ENCODE measurements at places on chromosomes 13 and 19.

GRCh38 chr19:30305346-30306060, 66.7 kb upstream of the ZNF536 start:
- DNase-seq, result no peak

DNA sequence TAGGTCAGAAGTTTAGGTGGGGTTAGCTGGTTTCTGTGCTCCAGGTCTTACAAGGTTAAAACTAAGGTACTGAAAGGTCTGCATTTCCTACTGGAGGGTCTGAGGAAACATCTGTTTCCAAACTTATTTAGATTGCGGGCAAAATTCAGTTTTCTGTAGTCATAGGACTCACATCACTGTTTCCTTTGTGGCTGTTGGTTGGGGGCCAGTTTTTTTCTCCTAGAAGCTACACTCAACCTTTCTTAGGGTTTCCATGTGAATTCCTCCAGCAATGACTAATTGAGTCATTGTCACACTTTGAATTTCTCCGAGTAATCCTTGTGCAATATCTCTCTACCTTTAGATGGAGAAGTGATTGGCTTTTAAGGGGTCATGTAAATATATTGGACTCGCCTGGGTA, 773.4 kb upstream of the SLITRK1 start:
- DNase-seq, result no peak

DNA sequence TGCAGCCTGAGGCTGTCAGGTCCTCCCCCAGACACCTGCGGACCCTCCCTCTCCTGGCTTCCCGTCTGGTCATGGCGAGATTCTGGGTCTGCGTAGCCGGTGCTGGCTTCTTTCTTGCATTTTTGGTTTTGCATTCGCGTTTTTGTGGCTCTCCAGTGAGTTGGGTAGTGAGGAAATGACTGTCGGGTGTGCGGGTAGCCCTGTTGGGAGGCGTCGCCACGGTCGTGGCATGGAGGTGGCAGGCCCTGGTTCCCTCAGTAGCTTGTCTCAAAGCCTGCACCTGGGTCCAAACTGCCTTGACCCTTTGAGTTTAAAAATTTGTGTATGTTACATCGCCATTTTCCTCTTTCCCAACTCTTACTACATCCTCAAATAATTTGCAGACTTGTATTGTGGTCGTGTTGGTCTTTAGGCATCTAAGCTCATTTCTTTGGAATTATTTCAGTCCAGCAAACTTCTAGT, 344 bp downstream of the NHLRC3 start:
- DNase-seq, result peak; percentile 61

GRCh38 chr13:76980075-76980718, 11.7 kb upstream of the CLN5 start:
- DNase-seq, result peak; percentile 43

DNA sequence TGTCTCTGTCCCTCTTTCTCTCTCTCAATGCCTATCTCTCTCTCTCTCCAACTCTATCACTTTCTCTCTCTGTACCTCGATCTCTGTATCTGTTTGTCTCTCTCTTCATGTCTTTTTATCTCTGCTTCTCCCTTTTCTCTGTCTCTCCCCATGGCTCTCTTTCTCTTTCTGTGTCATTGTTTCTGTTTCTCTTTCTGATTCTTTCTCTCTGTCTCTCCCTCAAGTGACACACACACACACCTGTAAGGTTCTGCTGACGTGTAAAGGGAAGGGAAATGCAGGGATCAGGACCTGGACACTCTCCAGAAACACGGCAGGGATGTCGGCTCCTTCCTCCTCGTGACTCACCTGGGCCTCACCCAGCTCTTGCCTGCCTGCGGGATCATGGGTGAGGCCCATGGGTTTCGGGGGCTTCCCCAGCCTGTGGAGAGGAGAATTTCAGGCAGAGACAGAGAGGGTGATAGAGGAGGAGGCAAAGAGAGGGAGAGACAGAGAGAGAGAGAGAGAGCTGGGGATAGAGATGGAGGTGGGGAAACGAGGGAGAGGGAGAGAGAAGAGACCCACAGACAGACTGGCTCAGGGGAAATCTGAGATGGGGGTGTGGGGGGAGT, 5.4 kb upstream of the PLAUR start:
- DNase-seq, result no peak

GRCh38 chr13:33543089-33543459, 257.5 kb upstream of the STARD13 start:
- DNase-seq, result no peak

Measured in NCI-H524 (cell line).